ENCODE measurements at places on chromosomes 4 and X. TPM values are rescaled to one million over a fixed set of nuclear protein-coding genes. Genes with fewer than 3 reads are reported as not detected.

Gene ZNF711
- total RNA-seq = 66.8 TPM

Gene FMR1NB
- not detected for total RNA-seq

Gene CXXC4
- 0.12 TPM for total RNA-seq

Gene ZMAT1
- total RNA-seq = 2.6 TPM

Gene ART3
- total RNA-seq = not detected

Gene PROM1
- total RNA-seq = 0.14 TPM

Gene RTL5
- 5.0 TPM for total RNA-seq

DNA sequence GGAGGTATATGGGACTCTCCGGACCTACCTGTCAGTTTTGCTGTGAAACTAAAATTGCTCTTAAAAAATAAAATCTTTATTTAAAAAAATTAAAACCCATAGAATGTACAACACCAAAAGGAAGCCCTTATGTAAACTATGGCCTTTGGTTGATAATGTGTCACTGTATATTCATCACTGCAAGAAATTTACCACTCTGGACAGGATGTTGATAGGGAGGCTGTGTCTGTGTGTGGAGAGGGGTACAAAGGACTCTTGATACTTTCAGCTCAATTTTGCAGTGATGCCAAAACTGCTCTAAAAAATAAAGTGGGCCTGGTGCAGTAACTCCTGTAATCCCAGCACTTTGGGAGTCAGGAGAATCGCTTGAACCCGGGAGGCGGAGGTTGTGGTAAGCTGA, 2.9 kb upstream of the ZMYM3 start:
- no peak overlapping the region for H3K4me3 ChIP-seq
- DNase-seq = no peak
- H3K4me1 ChIP-seq = no peaks in the 10 kb centered on the region
- H3K27ac ChIP-seq = no peak overlapping the region
- no peaks in the 10 kb centered on the region for H3K36me3 ChIP-seq

DNA sequence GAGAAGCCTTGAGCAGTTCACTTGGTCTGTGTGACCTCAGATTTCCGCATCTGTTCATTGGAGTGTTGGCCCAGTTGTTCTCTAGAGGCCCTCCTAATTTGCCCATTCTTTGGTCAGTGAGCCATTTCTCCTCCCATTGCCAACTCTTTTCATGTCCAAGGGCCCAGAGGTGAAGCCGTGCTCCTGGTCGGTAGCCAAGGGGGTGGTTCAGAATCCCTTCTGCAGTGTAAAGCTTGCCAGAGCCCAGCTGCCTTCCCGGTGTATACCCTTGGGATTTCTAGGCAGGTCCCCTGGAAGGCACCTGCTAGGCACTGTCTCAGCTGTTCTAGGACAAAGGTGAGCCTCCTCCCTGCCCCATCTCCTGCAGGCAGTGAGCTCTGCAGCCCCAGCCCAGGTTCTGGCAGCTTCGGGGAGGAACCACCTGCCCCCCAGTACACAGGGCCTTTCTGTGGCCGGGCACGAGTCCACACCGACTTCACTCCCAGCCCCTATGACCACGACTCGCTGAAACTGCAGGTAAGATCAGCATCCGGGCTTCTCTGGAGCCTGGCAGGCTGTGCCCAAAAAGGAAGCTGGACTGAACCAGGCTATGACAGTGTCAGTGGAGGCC, 12.3 kb downstream of the SASH3 start:
- no peak for DNase-seq
- H3K27ac ChIP-seq = no peak overlapping the region

- no peak for DNase-seq
- no peak overlapping the region for H3K27ac ChIP-seq
- no peaks in the 10 kb centered on the region for H3K27me3 ChIP-seq
- H3K36me3 ChIP-seq = no peaks in the 10 kb centered on the region
- H3K4me3 ChIP-seq = no peak overlapping the region
- no peaks in the 10 kb centered on the region for H3K4me1 ChIP-seq
These were observed 90.4 kb downstream of the HAUS3 start for GRCh38 chr4:2151544-2151943.

DNA sequence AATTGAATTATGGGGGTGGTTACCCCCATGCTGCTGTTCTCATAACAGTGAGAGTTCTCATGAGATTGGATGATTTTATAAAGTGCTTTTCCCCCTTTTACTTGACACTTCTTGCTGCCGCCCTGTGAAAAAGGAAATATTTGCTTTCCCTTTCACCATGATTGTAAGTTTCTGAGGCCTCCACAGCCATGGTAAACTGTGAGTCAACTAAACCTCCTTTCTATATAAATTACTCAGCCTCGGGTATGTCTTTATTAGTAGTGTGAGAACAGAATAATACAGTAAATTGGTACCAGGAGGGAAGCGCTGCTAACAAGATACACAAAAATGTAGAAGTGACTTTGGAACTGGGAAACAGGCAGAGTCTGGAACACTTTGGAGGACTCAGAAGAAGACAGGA, 1070.8 kb downstream of the FAM133A start:
- H3K27me3 ChIP-seq = peaks cover 3% of the 10 kb centered on the region
- no peak overlapping the region for H3K27ac ChIP-seq
- no peaks in the 10 kb centered on the region for H3K36me3 ChIP-seq
- DNase-seq = no peak
- H3K4me1 ChIP-seq = no peaks in the 10 kb centered on the region

DNA sequence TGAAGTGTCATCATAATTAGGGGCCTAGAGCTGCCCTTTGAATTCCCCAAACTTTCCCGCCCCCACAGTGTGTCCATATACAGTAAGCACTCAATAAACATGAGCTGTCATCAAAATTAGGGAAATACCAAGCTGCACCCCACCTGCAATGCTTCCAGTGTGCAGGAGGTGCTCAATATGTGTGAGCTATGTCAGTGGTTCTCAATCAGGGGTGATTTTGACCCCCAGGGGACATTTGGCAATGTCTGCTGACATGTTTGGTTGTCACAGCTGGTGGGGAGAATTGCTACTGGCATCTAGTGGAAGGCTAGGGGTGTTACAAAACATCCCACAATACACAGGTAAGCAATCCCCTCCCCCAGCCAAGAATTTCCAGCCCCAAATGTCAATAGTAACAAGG, 748 bp downstream of the CFP start:
- no peaks in the 10 kb centered on the region for H3K36me3 ChIP-seq
- H3K27ac ChIP-seq = no peak overlapping the region
- H3K27me3 ChIP-seq = no peaks in the 10 kb centered on the region
- H3K4me1 ChIP-seq = no peaks in the 10 kb centered on the region
- H3K4me3 ChIP-seq = no peak overlapping the region

DNA sequence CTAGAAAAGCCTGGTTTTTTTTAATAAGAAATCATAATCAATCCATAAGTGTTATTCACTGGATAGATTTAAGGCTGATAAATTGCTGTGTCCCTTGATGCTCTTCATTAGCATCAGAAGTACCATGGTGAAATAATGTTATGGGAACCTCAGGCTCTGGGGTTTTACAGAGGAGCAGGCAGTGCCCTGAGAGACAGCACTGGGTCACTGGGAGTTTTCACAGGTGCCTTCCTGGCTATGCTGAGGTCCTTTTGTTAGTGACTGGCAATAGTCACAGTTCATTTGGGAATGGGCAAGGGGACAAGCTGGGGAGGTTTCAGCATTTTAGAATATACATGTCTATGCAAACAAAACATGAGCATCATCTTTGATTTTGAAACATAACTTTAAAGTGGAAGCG, 38.6 kb downstream of the ANK2 start:
- no peaks in the 10 kb centered on the region for H3K36me3 ChIP-seq
- H3K27me3 ChIP-seq = no peaks in the 10 kb centered on the region
- no peaks in the 10 kb centered on the region for H3K4me1 ChIP-seq
- no peak overlapping the region for H3K27ac ChIP-seq

DNA sequence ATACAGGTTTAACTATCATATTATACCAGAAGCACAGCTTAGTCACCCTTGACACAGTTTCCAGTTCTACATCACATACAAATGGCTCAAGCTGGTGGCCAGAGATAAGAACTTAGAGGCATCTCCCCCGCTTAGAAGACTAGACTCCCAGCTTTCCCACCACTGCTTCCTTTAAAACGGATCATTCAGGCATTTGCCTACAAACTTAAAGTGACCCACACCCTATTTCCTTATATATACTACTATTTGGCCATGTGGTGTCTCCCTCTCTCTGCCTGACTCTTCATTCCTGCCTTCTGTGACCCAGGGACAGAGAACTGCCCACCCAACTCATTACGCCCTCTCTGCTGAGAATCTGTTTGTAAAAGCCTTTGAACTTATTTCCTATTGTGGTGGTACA, 781.2 kb upstream of the DIAPH2 start:
- H3K27ac ChIP-seq = no peak overlapping the region
- no peaks in the 10 kb centered on the region for H3K36me3 ChIP-seq
- peaks cover 2% of the 10 kb centered on the region for H3K27me3 ChIP-seq
- no peaks in the 10 kb centered on the region for H3K4me1 ChIP-seq
- no peak for DNase-seq
- no peak overlapping the region for H3K4me3 ChIP-seq

DNA sequence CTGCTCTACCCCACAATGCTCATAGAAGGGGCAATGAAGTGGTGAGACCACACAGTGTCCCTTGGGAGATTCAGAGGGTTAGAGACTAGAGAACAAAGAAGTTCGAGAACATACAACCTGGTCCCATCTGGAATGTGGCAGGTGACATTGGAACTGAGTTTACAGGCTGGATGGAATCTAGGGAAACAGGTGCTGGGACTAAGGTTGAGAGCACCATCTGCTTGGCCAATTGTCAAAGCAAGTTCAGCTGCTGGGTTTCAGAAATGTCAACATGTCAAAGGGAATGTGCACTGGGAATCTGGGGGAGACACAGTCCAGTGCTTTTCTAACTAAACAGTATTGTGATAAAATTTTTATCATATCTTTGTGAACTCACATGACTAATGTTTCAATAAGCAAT, 15.9 kb upstream of the FAM13A start:
- H3K36me3 ChIP-seq = no peaks in the 10 kb centered on the region
- DNase-seq = no peak
- H3K4me3 ChIP-seq = no peak overlapping the region
- H3K27ac ChIP-seq = no peak overlapping the region
- no peaks in the 10 kb centered on the region for H3K27me3 ChIP-seq
- H3K4me1 ChIP-seq = no peaks in the 10 kb centered on the region

GRCh38 chrX:65406532-65406931, 128.1 kb downstream of the LAS1L start:
- H3K4me3 ChIP-seq = no peak overlapping the region
- H3K4me1 ChIP-seq = no peaks in the 10 kb centered on the region
- H3K36me3 ChIP-seq = no peaks in the 10 kb centered on the region
- peaks cover 25% of the 10 kb centered on the region for H3K27me3 ChIP-seq
- H3K27ac ChIP-seq = no peak overlapping the region

DNA sequence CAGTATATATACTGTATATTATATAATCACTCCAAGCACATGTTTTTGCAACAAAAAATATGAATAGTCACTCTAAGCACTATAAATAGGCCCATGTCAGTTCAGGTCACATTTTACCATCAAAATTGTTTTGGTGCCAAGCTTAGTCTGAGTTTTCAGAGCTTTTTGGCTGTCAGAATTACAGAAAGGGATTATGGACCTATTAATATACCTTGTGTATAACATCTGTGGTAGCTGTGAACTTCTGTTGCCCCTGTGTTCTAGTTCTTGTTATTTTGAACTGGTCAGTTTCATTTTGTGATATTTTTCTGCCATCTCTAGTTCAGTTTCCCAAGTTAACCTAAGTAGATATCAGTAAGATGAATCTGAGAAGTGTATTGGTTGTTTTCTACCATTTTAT, 22.9 kb downstream of the EXOC1 start:
- H3K4me3 ChIP-seq = no peak overlapping the region
- no peaks in the 10 kb centered on the region for H3K27me3 ChIP-seq
- DNase-seq = no peak
- H3K36me3 ChIP-seq = peaks cover 36% of the 10 kb centered on the region
- no peak overlapping the region for H3K27ac ChIP-seq

DNA sequence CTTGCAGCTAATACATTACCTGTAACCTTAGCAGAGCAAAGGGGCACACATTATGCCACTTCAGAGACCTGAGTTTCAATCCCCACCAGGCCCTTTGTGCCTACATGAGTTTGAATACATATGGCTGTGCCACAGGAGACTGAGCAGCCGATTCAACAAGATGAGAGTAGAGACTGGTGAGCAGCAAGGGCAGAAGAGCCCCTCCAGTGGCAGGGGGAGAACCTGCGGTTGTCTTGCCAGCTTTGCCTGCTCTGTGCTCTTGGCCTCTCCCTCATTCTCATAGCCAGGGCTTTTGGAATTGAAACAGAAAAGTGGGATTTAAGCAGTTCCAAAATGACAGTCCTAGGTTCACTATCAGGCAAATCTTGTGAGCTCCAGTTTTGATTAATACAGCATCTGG, 52.3 kb upstream of the CLNK start:
- H3K27me3 ChIP-seq = no peaks in the 10 kb centered on the region
- no peak overlapping the region for H3K4me3 ChIP-seq
- no peak for DNase-seq

Data from adrenal gland (tissue), 19 donors.